Stimulated activated CD8-positive, alpha-beta memory T cell treated with anti-CD3 and anti-CD28 coated beads, Interleukin-2, amount 100 ng/mL, for 1 hour (primary cell): ENCODE measurements at places on chromosomes 1 and 21.

DNA sequence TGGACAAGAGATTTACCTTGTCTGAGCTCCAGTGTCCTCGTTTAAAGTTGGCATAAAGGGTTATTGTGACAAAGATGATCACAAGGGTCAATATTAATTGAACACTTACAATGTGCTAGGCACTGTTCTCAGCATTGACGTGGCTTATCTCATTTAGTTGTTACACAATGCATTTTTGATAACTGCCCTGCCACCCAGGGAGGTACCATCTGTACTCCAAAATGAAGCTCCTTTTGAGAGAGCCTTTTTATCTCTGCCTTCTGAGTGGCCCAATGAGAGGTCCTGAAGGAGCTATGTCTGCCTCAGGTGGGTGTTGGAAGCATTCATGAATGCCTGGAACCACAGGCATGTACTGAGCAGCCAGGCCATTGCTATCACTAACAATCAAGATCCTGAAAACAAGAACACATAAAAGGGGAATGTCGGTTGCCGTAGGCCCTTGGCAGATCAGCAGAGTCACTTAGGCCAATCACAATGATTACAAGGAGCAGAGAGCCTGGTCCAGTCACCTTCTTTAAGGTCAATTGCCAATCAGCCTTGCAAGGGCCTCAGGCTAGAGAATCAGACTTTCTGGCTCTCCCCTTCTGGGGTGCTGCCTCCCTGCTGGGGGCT is 78.5 kb downstream of the NMNAT2 start:
- no peak for DNase-seq

DNA sequence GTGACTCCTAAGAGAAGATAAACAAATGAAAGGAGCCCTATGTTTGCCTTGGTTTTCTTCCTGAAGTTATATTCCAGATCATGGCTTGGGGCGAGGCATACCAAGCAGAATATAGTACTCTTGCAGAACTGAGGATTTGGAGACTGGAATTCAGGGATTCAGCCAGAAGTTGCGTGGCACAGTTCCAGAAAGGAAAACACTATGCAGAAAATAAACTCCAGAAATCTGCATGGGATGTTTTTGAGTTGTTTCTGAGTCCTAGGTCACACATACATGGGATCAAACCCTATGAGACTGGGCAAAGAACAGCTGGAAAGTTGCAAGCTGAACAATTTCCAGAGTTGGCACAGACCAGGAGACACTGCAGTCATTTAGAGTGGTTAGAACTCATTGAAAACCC is 42.9 kb upstream of the IFFO2 start:
- DNase-seq, result no peak

DNA sequence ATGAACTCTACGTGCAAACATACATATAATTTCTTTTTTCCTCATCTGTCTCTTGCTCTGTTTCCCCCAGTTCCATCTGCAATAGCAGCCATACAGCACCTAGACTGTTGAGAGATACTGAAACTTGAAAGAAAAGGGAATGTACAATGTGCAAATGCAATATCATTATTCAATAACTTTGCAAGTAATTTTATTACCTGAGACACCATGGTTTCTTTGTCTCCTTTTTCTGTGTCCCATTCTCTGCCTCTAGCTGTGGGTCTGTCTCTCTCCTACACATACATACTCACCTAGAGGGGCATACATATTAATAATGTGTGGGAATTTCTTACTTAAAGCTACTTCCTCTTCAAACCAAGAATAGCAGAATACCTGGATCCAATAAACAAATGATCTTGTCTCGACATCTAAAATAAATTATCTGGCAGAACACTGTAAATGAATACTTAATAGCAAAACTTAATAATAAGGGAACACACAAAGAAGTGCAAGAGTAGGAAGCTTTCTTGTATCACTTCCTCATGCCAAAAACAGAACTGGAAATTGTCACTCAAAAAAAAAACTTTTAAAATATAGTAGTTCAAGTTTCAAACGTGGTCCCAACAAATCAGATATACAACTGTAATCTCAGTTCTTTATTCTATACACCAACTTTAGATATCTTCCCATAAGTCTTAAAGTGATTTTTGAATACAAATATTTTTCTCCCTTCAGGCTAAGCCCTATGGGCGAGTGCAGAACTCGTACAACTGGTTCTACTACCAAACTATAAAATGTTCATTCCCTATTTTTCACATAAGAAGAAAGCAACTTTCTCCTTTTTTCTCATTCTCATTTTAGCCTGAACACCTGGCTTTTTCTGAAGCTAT is 194.6 kb downstream of the NRIP1 start:
- DNase-seq, result no peak

GRCh38 chr21:38859852-38860251 is 54.1 kb downstream of the ETS2 start:
- DNase-seq, result no peak

- no peak for DNase-seq
Observed at GRCh38 chr1:44696789-44697345, 22.4 kb downstream of the ARMH1 start.

GRCh38 chr1:17287130-17287776 is 20.7 kb upstream of the PADI4 start:
- no peak for DNase-seq

- no peak for DNase-seq
Observed at GRCh38 chr1:72442262-72442661, 159.9 kb upstream of the NEGR1 start.

GRCh38 chr1:220044678-220045355 is 1.5 kb downstream of the EPRS1 start:
- DNase-seq, result no peak

GRCh38 chr1:167487614-167488013 is 30.7 kb downstream of the CD247 start:
- no peak for DNase-seq

DNA sequence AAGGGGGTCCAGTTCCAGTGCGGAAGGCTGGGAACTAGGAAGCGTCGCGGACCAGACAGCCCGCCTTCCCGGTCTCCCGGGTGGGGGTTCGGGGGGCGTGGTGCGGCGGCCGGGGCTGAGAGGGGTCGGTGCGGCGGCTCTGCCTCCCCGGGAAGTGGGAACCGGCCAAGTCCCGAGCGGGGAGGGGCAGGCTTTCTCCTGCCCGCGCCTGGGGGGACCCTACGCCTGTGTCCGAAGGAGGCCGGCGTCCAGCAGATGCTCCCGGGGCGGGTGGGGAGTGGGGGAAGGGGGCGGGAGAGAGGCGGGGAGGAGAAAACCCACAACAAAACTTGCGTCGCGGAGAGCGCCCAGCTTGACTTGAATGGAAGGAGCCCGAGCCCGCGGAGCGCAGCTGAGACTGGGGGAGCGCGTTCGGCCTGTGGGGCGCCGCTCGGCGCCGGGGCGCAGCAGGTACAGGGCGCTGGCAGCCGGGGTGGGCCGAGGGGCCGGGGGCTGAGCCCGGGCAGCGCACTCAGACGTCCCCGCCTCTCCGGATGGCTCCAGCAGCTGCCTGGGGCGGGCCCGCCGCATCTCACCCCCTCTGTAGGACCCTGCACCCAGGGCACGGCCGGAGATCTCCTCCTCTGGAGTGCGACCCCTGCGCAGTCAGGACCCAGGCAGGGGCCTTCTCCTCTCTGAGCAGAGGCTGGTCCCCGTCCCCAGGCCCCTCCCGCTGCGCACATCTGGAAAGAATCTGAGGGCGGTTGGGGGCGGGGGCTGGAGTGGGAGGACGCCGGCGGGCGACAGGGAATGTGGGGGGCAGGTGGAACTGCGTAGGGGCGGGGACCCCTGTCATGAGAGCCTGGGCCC is at the start of gene PODN:
Gene PODN (plus strand): TSS at position 355 of the 849 bp plus-strand sequence. CDS start 7,643 bp downstream, outside the sequence.
- DNase-seq, result no peak

GRCh38 chr1:5312293-5312674 is 657.9 kb downstream of the AJAP1 start:
- DNase-seq, result no peak

GRCh38 chr1:174916846-174917245 is 82.9 kb upstream of the CACYBP start:
- DNase-seq, result no peak

DNA sequence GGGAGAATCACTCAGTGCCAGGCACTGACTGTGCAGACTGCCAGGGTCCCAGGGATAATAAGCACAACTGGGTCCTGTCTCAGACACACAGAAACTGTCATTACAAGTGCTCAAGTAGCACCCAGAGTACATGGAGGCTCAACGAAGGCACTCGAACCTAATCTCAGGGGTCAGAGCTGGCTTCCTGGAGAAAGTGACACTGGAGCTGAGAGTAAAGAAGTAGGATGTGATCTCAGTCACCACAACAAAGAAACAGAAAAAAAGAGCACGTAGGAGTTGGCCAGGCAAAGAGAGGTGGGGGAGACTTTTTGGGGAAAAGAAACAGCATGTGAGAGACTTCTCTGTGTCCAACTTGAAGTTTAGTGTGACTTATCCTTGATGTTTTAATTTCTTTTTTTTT is 1.3 kb downstream of the CATSPER4 start:
- no peak for DNase-seq

DNA sequence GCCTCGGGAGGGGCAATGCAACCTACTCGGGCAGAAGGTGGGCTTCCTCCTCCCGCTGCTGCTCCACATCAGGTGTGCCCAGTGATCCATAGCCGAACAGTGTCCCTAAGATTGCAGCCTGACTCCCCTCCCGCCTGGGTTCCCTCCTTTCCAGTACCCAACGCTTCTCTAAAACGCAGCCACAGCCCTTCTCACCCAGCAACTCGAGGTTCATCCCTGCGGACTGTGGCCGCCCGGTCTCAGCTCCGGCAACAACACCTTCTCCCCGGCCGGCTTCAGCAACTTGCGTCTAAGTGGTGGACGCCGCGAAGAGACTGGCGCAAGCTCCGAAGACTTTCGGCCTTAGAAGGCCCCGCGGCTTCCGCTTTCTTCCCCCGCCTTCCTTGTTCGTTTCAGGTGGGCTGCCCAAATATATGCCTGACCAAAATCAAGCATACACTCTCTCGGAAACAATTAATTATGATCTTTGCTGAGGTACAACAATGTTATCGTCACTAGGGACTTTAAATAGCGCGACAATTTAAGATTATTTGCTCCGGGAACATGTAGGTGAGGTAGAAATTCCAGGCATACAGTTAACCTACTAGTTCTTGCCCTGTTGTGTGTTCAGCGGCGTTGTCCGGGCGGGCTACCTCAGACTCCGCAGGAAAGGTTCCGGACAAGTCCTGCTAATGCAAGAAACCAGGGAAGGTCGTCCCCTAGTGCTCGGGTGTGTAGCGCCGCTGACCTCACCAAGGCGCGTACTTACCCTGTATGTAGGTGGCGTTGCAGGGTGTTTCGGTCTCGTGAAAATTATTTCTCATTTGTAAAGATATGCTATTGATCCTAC is at the start of gene RBBP5:
Gene RBBP5 (minus strand): TSS at position 319 of the 829 bp plus-strand sequence. CDS start 105 bp downstream, at position 214.
- DNase-seq, result peak; percentile 86

DNA sequence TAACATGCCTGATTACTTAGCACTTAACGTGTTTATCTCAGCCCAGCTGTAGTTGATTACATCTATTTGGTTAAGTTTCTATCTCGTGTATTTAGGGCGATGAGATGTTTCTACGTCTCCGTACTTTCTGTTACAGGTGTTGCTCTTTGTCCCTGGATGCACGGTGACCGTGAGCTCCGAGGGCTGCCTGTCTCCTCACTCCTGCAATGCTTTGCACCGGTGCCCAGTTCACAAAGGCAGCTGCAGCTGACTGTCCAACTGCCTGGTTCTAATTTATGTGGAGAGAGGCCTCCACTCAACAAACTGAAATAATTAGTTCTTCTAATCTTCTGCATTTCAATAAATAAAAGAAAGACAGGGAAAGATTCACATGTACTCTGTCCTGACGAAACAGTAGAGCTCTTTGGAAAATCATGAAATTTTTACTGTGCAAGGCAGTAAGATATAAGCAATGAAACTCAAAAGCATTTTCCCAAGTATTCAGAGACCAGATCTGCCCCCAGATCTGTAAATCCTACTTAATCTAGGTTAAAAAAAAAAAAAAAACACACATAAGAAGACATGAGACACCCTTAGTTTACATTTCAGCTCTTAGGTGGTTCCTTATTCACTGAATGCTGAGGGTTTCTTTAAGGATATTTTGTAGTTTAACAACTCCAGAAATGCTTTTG is 108.2 kb downstream of the TGFBR3 start:
- no peak for DNase-seq
